ENCODE measurements at places on chromosomes 2 and 18. TPM values are rescaled to one million over a fixed set of nuclear protein-coding genes. Genes with fewer than 3 reads are reported as not detected.

Gene OR6B2
- not detected for total RNA-seq

Gene MPP4
- not detected for total RNA-seq

Gene MAPRE2
- total RNA-seq = 9.0 TPM

Gene ANKRD36C
- total RNA-seq = 4.1 TPM

Gene TMEM37
- 4.6 TPM for total RNA-seq

Gene ZDBF2
- 1.9 TPM for total RNA-seq

Gene LRRTM4
- not detected for total RNA-seq

Gene WDR43
- total RNA-seq = 73.2 TPM

Gene EMILIN2
- total RNA-seq = 3.6 TPM

Measured in esophagus squamous epithelium (tissue), 5 donors.